Activated CD4-positive, alpha-beta T cell treated with anti-CD3 and anti-CD28 coated beads, Interleukin-2, amount 10 ng/mL, durations not matched to agents 24 days and 14 days (primary cell): ENCODE measurements at places on chromosomes 7 and 10. TPM values are rescaled to one million over a fixed set of nuclear protein-coding genes. Genes with fewer than 3 reads are reported as not detected.
A peak's percentile ranks its signal among the peaks of the same experiment; 100 is the strongest.

Gene ELN
- total RNA-seq: not detected in 2 replicates

Gene VSTM4
- total RNA-seq: 0.50 and 0.63 TPM in 2 replicates

Gene STEAP4
- total RNA-seq: 0.52 and 0.58 TPM in 2 replicates

Gene TMEM225B
- 0.50 and 0.61 TPM in 2 replicates for total RNA-seq

Gene CAMK2B
- 1.3 and 1.6 TPM in 2 replicates for total RNA-seq

Gene LRRTM3
- total RNA-seq: not detected in 2 replicates

Gene FAM25A
- total RNA-seq: not detected in 2 replicates

Gene AKR1C4
- not detected in 2 replicates for total RNA-seq

Gene PKD1L1
- total RNA-seq: 0.05 and 0.12 TPM in 2 replicates

Gene KCNMA1
- not detected in 2 replicates for total RNA-seq

GRCh38 chr7:135167365-135167917 lies 3.1 kb downstream of the CYREN start:
- DNase-seq: no peak

- DNase-seq: no peak
Observed at GRCh38 chr10:97475936-97476594, 22.2 kb downstream of the MMS19 start.

- no peak for DNase-seq
Observed at GRCh38 chr10:123555616-123556015, 110.5 kb upstream of the GPR26 start.

GRCh38 chr10:99364125-99364524 lies 35.0 kb downstream of the CNNM1 start:
- no peak for DNase-seq

- no peak for DNase-seq
Observed at GRCh38 chr10:87054373-87055295, 34.5 kb downstream of the FAM25A start.

GRCh38 chr7:105149827-105150226 lies 135.8 kb downstream of the KMT2E start:
- no peak for DNase-seq

DNA sequence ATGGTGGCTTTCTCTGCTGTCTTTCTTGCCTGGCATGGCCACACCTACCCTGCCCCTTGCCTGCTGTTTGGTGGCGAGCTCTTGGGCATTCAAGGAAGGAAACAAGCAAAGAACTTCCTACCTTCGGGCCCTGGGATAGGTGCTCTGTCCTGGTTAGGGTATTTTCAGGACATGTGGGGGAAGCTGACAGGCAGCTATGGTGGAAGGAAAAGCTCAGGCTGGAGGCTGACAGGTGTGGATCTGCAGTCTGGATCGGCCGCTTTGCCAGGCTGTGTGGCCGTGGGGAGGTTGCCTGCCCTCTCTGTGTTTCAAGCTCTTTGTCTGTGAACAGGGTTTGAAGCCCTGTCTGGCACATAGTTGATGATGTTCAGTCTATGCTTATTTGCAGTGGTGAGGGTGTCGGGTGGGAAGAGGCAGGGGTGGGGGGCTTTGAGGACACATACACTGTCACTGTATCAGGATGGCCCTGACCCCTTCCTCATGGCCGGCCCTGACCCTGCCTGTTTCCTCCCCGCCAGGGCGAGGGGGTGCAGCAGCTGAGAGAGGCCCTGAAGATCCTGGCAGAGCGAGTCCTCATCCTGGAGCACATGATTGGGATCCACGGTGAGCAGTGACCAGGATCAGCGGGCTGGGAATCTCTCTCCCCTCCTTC lies 73.7 kb downstream of the MYL10 start:
- no peak for DNase-seq

DNA sequence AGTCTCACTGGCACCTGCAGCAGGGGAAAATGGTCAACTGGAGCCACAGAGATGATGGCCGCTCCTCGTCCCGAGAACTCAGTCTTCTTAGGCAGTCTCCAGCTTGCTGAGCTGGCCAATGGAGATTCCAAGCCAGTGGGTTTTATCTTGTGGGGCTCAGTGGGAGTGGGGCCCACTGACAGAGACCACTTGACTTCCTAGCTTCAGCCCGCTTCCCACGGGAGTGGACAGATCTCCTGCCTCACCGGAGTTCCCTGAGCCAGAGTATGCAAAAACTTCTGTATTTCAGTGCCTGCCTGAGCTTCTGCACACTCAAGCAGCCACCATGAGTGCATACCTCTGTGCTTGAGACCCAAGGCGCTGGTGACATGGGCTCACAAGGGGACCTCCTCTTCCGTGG lies 105.8 kb downstream of the ZWINT start:
- no peak for DNase-seq

GRCh38 chr7:96344236-96344635 lies 22.3 kb upstream of the SLC25A13 start:
- DNase-seq: no peak

GRCh38 chr10:125343118-125343925 lies 183.0 kb upstream of the CTBP2 start:
- DNase-seq: no peak

- DNase-seq: no peak
Observed at GRCh38 chr7:34086064-34086463, 180.7 kb downstream of the BMPER start.

- DNase-seq: no peak
Observed at GRCh38 chr7:42790196-42790595, 121.7 kb downstream of the C7orf25 start.

- DNase-seq: no peak
Observed at GRCh38 chr7:22386865-22387264, 29.9 kb upstream of the RAPGEF5 start.

- DNase-seq: no peak
Observed at GRCh38 chr10:126302826-126303665, 85.2 kb downstream of the ADAM12 start.

DNA sequence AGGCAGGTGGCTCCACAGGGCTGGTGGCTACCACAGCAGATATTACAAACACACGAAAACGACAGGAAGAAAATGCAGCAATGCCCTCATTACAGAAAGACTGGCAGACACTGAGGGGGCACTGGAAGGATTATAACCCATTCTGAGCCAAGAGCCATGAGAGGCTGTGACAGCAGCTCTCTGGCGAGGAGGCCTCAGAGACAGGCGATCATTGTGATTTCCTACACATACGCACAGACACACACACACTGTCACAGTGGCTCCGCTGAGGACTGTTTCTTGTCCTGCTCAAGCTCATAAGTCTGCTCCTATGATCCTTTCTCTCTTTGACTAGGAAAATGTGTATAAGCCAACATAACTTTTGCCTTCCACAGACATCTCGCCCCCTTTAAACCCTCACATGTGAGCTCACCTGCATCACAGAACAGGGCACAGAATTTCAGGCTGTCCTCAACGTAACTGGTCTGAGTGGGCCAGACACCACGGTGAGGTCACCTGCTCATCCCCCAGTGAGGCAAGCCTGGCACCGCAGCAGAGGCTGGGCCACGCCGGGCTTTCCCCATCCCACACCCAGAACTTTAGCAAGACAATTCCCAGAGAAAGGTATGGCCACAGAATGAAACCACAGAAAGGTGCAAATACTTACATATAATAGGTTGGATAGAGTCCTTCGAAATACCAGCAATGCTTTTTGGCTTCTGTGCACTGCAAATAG lies 51.7 kb downstream of the VOPP1 start:
- no peak for DNase-seq

DNA sequence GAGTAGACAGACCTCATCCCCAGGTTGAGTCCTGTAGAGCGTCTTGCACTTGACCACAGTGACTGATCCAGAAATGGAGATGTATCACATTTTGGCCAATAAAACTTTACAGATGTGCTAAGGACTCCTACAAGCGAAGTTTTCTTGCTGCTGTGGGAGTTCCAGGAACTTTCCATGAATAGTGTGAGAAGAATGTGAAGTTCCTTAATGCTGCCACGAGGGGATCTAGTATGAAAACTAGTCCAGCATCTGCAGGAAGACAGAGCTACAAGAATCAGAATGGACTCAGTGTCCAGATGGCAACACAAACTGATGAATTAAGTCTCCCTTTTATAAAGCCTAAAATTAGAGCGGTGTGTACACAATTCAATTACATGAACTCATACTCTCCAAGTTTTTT lies 14.8 kb upstream of the LSM8 start:
- no peak for DNase-seq

GRCh38 chr7:71303566-71303965 lies 171.6 kb downstream of the GALNT17 start:
- DNase-seq: no peak

- DNase-seq: no peak
Observed at GRCh38 chr10:88616250-88616977, 29.9 kb downstream of the LIPJ start.

- no peak for DNase-seq
Observed at GRCh38 chr7:35250941-35251340, 3.0 kb downstream of the TBX20 start.

GRCh38 chr7:94417901-94418300 lies 23.2 kb downstream of the COL1A2 start:
- DNase-seq: no peak

- no peak for DNase-seq
Observed at GRCh38 chr10:122421742-122422141, 32.7 kb upstream of the ARMS2 start.

- DNase-seq: no peak
Observed at GRCh38 chr7:138948403-138948802, 32.8 kb downstream of the KIAA1549 start.

DNA sequence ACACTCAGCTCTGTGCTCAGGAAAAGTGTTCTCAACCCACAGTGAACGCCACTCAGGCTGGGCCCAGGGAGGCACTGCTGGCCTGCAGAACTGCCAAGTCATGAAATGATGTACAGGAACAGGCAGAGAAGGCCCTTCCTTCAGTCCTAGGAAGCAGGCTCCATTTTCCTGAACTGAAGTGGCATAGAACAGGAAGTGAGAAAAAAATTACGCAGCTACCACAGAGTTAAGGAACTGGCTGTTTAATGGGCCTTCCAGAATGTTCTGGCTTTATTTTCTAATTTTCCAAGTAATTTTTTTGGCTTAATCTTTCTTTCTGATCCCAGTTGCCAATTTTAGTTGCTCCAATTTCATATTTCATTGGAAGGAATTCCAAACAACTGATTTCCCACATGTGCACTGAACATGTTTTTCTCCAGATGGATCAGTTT lies 39.3 kb downstream of the LRRC18 start:
- no peak for DNase-seq

- no peak for DNase-seq
Observed at GRCh38 chr10:108034829-108035228, 870.3 kb upstream of the SORCS1 start.

DNA sequence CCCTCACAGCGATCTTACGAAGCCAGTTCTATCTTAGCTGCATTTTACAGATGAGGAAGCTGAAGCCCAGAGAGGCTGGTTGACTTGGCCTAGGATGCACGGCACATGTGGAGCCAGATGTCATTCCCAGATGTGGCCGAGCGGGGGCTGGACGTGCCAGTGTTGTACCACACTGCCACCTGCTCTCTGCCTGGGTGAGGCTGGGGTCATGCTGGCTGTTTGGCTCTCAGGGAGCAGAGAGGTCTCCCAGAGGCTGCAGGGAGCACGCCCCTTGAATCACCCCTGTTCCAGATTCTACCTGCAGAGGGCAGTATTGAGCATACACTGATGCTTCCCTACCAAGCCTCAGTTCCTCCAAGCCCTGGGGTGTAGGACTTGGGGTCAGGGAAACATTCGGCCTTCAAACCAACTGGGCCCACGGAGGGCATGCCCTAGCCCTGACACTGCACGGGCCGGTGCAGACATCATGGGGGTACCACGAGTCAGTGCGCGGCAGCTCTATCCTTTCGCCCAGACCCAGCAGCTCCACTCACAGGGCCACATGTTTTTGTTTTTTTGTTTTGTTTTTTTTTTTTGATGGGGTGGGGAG lies 3.8 kb upstream of the GTF2IRD1 start:
- DNase-seq: peak; percentile 91

GRCh38 chr10:1159131-1160061 lies 103.2 kb downstream of the WDR37 start:
- peak; percentile 62 for DNase-seq

DNA sequence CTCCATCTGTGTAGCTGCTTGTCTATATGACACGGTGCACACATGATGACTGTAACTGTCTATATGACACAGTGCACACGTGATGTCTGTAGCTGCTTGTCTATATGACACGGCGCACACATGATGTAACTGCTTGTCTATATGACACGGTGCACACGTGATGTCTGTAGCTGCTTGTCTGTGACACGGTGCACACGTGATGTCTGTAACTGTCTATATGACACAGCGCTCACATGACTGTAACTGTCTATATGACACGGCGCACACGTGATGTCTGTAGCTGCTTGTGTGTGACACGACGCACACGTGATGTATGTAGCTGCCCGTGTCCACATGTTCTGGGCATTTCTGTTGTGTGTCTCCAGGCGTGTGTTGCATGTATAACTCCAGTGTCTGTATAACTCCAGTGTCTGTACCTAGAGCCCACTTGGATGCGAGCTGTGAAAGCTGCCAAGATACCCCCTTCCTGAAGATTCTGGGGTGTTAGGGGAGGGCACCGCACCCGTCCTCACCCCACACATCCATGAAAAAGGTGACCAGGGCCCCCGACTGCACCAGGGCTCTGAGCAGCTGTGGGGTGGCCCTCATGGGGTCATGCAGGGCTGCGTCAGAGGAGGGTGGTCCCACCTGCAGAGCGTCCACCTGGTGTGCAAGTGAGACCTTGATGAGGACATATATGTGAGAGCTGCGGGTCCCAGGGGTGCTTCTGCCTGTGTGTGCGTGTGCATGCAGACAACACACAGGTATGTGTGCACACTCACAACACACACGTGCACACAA lies 137.9 kb downstream of the ELFN1 start:
- no peak for DNase-seq

DNA sequence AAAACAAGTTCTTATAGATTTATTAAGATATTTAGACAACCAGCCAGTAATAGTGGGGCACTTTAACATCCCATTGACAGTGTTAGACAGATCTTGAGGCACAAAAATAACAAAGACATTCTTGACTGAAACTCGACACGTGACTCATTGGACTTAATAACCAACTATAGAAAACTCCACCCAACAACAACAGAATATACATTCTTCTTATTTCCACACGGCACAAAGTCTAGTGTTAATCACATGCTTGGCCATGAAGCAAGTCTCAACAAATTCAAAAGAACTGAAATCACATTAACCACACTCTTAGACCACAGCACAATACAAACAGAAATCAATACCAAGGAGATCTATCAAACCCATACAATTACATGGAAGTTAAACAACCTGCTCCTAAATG lies 138.1 kb downstream of the ARL5B start:
- DNase-seq: no peak
